Activated T-cell treated with anti-CD3 and anti-CD28 coated beads, Interleukin-2, amount 50 U/mL, for 72 hours (primary cell): ENCODE measurements at places on chromosomes 5 and 9. TPM values are rescaled to one million over a fixed set of nuclear protein-coding genes. Genes with fewer than 3 reads are reported as not detected.

The SMIM33 gene
- total RNA-seq = 0.22 TPM

The SLC6A18 gene
- not detected for total RNA-seq

The RLN1 gene
- 1.6 TPM for total RNA-seq

The PLEKHG4B gene
- total RNA-seq = not detected

The PCDHGA5 gene
- not detected for total RNA-seq

DNA sequence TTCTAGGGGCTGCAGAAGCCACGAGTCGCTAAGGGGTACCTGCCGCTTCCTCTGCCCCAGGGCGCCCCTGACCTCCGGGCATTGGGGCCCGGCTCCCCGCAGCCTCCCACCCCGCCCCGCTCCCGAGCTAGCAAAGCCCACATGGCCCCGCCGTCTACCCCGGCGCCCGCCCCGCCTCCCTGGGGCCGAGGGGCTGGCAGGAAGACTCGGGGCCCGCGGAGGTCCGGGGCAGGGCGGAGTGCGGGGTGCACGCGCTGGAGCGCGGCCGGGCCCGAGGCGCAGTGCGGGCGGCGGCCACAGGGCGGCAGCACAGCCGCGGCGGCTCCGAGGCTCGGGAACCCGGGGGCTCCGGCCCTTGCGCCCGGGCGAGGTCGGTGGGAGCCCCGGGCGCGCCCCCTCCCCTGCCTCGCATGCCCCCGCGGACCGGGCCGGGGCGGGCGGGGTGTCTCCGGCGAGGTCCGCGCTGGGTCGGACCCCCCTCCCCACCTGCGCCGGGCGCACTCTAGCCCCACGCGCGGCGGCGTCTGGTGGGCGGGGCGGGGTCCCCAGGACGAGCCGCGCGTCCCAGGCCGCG lies 6.7 kb downstream of the NRARP start:
- peaks cover 40% of the 10 kb centered on the region for H3K27me3 ChIP-seq
- DNase-seq = peak; percentile 75
- H3K36me3 ChIP-seq = no peaks in the 10 kb centered on the region
- H3K4me1 ChIP-seq = peaks cover 14% of the 10 kb centered on the region
- no peak overlapping the region for H3K27ac ChIP-seq
- peak overlapping the region; percentile 53 for H3K4me3 ChIP-seq

GRCh38 chr5:139082813-139083498 lies 115.2 kb downstream of the SIL1 start:
- H3K27me3 ChIP-seq = no peaks in the 10 kb centered on the region
- DNase-seq = no peak
- peaks cover 12% of the 10 kb centered on the region for H3K4me1 ChIP-seq
- H3K4me3 ChIP-seq = no peak overlapping the region
- H3K27ac ChIP-seq = no peak overlapping the region
- H3K36me3 ChIP-seq = peaks cover 9% of the 10 kb centered on the region

GRCh38 chr5:139272471-139273321 lies 20.8 kb upstream of the MATR3 start:
- peak overlapping the region; percentile 95 for H3K4me3 ChIP-seq
- peak; percentile 20 for DNase-seq
- peak overlapping the region; percentile 15 for H3K27ac ChIP-seq
- no peaks in the 10 kb centered on the region for H3K27me3 ChIP-seq

GRCh38 chr5:31113101-31113500 lies 80.4 kb upstream of the CDH6 start:
- no peaks in the 10 kb centered on the region for H3K27me3 ChIP-seq
- H3K4me1 ChIP-seq = no peaks in the 10 kb centered on the region
- no peak overlapping the region for H3K4me3 ChIP-seq

GRCh38 chr5:122412966-122413365 lies 100.9 kb downstream of the SNCAIP start:
- no peak overlapping the region for H3K4me3 ChIP-seq
- H3K4me1 ChIP-seq = no peaks in the 10 kb centered on the region
- H3K27ac ChIP-seq = no peak overlapping the region
- peaks cover 12% of the 10 kb centered on the region for H3K27me3 ChIP-seq
- DNase-seq = no peak
- no peaks in the 10 kb centered on the region for H3K36me3 ChIP-seq

GRCh38 chr9:134342746-134343115 lies 16.5 kb downstream of the RXRA start:
- no peak overlapping the region for H3K4me3 ChIP-seq
- H3K27ac ChIP-seq = no peak overlapping the region
- H3K36me3 ChIP-seq = no peaks in the 10 kb centered on the region
- H3K27me3 ChIP-seq = no peaks in the 10 kb centered on the region
- peaks cover 10% of the 10 kb centered on the region for H3K4me1 ChIP-seq
- DNase-seq = no peak

DNA sequence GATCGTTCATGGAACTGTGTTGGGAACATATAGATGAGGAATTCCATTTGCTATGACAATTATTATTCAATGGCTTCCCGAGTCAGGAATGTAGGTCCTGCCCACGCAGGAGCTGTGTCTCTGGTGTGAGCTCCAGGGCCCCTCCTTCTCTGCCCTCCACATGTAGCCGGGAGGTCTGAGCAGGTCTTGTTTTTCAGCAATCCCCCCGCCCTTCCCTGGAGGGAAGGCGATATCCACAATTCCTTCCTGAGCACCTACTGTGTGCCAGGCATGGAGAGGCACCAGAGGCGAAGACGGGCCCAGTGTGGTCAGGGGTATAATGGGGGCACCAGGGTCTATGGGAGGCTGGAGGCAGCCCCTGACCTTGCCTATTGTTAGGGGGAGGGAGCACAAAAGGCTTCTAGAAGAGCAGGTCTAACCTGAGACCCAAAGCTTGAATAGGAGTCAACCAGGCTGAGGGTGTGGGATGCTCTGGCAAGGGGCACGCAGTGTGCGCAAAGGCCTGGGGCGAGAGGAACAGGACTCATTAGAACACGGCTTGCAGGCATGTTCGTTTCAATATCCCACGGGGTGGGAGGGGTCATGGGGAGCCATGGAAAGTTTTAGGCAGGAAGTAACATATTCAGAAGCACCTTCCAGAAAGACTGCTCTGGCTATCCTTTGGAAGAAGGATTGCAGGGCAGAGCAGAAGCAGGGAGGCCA lies 154.9 kb downstream of the C9orf50 start:
- DNase-seq = no peak
- no peaks in the 10 kb centered on the region for H3K36me3 ChIP-seq
- H3K4me3 ChIP-seq = no peak overlapping the region
- H3K4me1 ChIP-seq = peaks cover 7% of the 10 kb centered on the region
- no peaks in the 10 kb centered on the region for H3K27me3 ChIP-seq

- H3K27ac ChIP-seq = no peak overlapping the region
Measured at GRCh38 chr5:129345213-129345924, 114.7 kb upstream of the ADAMTS19 start.

DNA sequence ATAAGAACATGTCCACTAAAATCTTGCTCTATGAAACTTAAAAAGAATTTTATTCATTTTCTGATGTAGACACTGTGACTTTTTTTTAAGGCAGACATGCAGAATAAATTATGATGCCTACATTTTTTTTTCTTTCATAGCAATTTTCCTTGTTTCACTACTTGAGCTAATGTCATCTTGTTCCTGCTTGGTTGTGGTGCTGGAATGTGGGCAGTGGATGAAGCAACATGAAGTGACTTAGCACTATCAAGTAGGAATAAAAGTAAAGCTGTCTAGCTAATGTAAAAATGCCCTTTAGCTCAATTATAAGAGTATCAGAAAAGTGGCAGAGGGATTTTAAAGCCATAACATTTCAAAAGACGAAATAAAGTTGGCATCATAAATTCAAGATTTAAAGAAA lies 191.0 kb downstream of the ADAMTS6 start:
- H3K27me3 ChIP-seq = no peaks in the 10 kb centered on the region
- H3K4me3 ChIP-seq = no peak overlapping the region

GRCh38 chr9:135907431-135908092 lies at the start of gene CAMSAP1:
Gene CAMSAP1 (minus strand): TSS chr9:135907546. CDS start chr9:135907159, 387 bp downstream.
- peak within 1 kb of the TSS; percentile 97 for H3K27ac ChIP-seq
- H3K27me3 ChIP-seq = no peaks in the 10 kb centered on the region
- peaks cover 72% of the 10 kb centered on the region for H3K4me1 ChIP-seq
- peaks cover 35% of the 10 kb centered on the region for H3K36me3 ChIP-seq

GRCh38 chr9:35553670-35554543 lies 51.2 kb upstream of the TESK1 start:
- DNase-seq = peak; percentile 40
- no peaks in the 10 kb centered on the region for H3K4me1 ChIP-seq
- H3K27ac ChIP-seq = no peak overlapping the region
- H3K36me3 ChIP-seq = no peaks in the 10 kb centered on the region
- H3K27me3 ChIP-seq = no peaks in the 10 kb centered on the region

DNA sequence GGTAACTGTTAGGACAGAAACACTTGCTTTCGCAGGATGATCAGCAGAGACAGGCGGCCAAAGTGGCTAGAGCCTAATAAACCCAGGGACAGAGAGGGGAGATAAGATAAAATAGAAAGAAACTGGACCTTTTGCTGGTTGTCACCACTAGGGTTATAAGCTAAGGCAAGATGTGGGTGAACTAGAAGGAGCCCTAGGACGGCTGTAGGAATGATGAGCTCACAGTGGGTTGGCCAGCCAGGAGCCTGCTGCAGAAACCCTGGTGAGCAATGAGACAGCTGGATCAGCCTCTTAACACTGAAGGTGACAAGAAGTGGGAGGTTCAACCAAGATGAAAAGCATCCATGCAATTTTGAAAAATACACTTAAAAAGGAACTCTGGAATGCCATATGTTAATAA lies 13.5 kb downstream of the CTNND2 start:
- no peaks in the 10 kb centered on the region for H3K36me3 ChIP-seq
- no peak for DNase-seq
- H3K4me3 ChIP-seq = no peak overlapping the region
- H3K4me1 ChIP-seq = no peaks in the 10 kb centered on the region
- no peak overlapping the region for H3K27ac ChIP-seq

- H3K27me3 ChIP-seq = peaks cover 58% of the 10 kb centered on the region
- peak overlapping the region; percentile 68 for H3K4me3 ChIP-seq
- H3K36me3 ChIP-seq = no peaks in the 10 kb centered on the region
- H3K27ac ChIP-seq = no peak overlapping the region
Measured at GRCh38 chr5:77972469-77973252, 196.5 kb upstream of the TBCA start.

DNA sequence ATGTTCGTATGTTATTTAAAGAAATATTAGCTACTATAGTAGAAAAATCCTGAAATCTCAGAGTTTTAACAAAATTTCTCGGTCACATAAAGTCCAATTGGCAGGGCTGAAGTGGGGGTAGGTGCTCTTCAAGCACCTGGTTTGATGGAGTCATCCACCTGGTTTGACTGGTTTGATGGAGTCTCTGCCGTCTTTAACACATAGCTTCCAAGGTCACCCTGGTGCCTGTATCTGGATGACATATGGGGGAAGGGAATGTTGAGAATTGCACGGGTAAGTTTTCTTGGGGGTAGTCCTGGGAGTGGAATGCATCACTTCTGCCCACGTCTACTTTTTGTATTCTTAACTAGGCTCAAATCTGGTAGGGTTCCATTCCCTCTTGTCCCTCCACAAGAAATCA lies 351.2 kb downstream of the SH3GL2 start:
- no peak for DNase-seq
- H3K36me3 ChIP-seq = no peaks in the 10 kb centered on the region
- H3K27ac ChIP-seq = no peak overlapping the region
- H3K27me3 ChIP-seq = no peaks in the 10 kb centered on the region
- no peaks in the 10 kb centered on the region for H3K4me1 ChIP-seq
- no peak overlapping the region for H3K4me3 ChIP-seq
